Pons (tissue), 1 donor: ENCODE measurements at places on chromosomes 4 and X.

DNA sequence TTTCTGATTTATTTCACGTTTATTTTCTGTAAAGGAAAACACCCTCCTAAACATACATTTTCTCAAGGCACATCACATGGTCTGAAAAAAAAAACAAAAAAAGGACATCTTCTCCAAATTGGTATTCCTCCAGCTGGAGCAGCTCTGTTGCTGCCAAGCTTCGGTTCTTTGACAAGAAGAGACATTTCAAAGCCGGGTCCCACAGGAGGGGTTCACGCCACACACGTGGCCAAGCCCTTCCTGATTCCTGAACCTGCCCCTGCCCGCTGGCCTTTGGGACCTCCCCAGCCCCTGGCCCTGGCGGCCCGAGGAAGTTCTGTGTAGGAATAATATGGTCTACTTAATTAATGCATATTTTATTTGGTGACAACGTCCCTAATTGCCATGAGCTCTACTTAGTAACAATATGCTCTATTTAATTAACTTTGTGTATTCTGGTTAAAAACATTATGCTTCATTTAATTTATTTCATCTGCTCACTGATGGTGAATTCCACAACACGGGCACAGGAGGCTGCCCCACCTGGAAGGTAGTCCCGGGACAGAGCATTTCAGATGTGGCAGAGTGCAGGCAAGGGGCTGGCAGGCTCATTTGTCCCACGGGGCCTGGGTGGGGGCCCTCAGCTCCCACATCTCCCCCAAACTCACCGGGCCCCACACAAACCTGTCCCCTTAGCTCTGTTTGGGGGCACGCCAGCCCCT is 5.4 kb upstream of the RGS12 start:
- no peak for DNase-seq

GRCh38 chr4:71713611-71714203 is 70.2 kb downstream of the GC start:
- DNase-seq: peak; percentile 59

DNA sequence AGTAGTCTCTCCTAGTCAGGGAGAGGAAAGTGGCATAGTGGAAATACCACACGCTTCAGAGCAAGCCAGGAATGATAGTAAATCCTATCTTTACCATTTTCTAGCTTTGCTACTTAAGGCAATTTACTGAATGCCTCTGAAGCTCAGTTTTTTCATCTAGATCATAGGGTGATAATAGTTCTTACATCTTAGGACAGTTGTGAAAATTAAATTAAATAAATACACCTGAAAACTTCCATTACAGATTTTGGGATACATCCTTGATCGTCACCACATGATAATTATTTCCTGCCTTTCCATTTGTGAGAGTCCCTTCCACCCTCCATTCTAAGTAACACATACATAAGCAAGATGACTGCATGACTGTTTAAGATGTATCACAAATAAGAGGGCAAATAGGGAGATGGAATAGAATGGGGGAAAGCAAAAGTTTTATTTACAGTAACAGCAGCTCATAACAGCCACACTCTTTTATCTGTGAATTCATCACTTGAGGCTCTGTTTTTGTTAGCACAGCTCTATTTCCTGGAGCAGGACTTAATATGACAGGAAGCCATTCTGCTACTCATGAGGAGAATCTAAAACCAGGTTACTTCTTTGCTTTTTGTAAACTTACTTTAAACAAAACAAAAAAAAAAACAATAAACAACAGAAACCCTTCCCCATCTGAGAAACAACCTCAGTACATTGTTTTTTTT is 13.4 kb downstream of the P2RY10 start:
- DNase-seq: no peak

GRCh38 chrX:136318156-136318555 is 17.4 kb downstream of the ADGRG4 start:
- no peak for DNase-seq

- DNase-seq: no peak
Observed at GRCh38 chrX:98141466-98141865, 1257.8 kb downstream of the RPA4 start.

DNA sequence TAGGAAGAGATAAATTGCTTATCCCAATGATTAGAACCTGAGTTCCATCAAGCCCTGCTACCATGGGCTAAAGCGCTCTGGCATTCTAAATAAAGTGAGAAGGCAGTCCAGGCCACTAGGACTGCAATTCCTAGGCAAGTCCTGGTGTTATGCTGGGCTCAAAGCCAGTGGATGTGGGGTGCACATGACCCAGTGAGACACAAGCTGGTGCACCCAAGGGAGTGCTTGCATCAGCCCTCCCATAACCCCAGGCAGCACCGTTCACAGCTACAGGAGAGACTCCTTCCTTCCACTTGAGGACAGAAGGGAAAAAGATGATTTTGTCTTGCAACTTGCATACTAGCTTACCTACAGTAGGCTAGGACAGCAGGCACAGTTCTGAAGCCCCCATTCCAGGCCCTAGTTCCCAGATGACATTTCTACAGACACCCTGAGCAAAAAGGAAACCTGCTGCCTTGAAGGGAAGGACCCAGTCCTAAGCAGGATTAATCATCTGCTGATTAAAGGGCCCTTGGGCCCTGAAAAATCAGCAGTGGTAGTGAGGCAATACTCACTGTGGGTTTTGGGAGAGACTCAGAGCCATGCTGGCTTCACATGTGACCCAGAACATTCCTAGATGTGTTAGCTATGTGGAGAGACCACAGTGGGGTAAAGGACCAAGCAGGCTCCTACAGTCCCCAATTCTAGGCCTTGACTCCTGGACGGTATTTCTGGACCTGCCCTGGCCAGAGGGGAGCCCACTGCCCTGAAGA is 77.8 kb downstream of the KLHL13 start:
- no peak for DNase-seq

DNA sequence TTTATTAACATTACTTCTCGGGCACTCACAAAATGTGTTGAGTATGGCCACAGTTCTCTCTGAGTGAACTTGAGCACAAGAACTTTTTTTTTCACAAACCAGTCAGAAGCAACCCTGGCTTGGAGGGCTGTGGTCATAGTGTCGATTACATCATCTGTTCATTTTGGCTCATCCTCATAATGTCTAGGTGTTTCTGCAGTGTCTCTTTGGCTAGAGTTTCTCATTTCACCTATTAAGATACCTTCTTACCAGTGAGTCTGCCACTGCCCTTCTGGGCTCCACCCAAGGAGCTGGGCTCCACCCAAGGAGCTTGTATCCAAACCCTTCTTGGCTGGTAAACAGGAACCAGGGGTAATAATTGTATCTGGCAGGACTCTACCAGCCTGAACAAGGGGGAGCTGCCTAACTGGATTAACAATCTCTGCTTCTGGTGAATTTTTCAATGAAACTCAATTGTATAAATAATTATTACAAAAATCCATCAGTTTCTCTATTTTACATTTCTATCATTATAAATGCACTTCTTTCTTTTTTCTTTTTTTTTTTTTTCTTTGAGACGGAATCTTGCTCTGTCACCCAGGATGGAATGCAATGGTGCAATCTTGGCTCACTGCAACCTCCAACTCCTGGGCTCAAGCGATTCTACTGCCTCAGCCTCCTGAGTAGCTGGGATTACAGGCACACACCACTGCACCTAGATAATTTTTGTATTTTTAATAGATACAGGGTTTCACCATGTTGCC is 667.7 kb upstream of the SLIT2 start:
- DNase-seq: no peak

DNA sequence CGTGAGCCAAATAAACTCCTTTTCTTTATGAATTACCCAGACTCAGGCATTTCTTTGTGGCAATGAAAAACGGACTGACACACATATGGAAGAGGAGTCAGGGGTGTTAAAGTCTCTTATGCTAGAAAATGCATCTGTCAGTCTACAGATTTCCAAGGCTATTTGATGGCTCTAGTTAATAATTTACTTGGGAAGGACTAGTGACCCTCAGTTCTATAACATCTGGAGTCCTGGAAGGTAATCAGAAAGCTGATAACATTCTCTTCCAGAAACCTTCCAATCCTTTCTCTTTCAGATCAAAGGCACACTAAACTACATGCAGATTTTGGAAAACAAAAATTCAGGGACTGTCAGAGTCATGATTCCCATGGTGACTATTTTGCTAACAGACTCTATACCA is 142.0 kb upstream of the TEX13D start:
- DNase-seq: no peak

DNA sequence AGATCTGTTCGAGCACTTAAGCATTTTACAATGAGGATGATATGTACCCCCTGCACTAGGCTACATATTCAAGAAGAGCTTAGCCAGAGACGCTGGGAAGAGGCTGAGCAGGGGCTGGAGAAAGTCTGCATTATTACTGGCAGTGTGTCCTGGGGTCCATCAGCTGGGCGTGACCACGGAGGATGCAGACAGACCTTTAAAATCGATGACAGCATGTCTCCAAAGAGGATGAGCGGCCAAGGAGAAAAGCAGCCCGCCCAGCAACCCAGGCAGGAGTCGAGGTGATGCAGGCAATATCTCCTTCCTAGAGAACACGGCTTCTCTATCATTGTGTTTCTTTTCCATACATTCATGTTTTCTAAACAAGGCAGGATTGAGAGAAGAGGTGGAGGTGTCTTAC is 300.7 kb downstream of the USP46 start:
- no peak for DNase-seq

DNA sequence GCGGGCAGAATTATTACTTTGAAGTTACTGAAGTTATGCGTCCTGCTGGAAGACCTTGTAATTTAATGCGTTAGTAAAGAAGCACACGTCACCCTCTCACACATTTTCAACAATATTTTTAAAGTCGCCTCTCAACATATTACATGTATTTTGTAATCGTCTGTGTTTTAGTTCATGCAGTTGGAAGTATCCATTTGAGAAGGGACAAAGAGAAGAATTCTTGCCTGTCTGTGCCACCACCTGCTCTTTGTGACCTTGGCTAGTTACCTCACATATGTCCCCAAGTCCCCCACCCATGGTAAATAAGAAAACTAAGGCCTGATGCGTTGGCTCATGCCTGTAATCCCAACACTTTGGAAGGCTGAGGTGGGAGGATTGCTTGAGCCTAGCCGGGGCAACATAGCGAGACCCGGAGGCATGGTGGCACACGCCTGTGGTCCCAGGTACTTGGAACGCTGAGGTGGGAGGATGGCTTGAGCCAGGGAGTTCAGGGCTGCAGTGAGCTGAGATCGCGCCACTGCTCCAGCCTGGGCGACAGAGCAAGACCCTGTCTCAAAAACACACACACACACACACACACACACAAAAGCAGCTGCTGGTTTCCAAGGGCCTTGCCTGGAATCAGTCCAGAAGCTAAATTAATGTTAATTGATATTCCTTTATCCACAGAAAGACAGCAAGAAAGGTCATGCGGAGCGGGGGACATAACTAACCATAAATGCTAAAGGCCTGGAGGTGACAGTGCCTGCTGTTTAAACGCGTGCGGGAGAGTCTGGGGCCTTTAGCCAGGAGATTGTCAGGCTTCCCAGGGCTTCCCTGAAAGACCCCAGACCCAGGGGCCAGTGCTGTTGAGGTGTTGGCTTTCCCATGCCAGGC is 811 bp downstream of the TMEM187 start:
- peak; percentile 22 for DNase-seq

GRCh38 chrX:27254656-27255055 is 208.5 kb downstream of the PPP4R3C start:
- DNase-seq: no peak

GRCh38 chr4:158788516-158788915 is 19.7 kb downstream of the FNIP2 start:
- no peak for DNase-seq

DNA sequence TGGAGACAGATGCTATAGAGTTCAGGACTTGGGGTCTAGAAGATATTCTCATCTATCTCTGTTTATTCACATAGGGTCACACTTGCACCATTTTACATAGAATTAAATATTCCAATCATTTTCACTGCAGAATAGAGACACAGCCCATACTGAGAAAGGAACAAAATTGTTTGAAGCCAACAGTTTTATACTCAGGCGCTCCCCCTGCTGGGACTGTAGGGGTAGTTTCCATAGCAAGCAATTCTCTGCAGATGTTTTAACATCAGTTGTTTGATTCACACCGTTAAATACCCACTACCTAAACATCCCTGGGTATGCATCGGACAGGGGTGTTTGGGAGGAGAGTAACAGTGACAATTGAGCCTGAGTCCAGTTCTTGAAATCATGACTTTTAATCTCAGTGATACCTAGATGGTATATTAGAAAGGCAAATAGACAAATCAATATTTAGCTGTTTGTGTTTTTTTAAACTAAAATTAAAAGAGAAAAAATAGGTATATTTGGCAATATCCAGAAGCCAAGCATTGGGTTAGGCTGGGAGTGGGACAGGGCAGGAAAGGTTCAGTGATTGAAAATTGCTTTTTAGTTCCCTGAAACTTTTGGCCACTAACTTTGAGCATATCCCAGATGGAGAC is 33.8 kb downstream of the LONRF3 start:
- no peak for DNase-seq

DNA sequence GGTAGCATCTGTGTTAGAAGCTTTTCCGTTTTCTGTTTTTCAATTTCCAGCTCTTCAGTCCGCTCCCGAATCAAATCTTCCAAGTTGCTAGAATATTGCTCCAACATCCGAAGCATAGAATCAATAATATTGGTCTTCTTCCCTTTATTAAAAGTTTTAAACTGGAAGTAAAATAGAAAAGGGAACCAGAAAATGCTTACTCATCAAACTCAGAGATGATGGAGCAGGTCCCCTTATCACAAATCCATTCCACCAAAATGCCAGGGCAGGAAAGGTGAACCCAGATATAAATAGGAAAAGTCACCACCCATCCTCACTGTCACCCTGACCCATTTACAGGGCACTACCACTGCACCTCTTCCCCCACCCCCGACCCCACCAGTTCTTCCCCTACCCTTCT is 89.0 kb downstream of the GUCY2F start:
- no peak for DNase-seq

DNA sequence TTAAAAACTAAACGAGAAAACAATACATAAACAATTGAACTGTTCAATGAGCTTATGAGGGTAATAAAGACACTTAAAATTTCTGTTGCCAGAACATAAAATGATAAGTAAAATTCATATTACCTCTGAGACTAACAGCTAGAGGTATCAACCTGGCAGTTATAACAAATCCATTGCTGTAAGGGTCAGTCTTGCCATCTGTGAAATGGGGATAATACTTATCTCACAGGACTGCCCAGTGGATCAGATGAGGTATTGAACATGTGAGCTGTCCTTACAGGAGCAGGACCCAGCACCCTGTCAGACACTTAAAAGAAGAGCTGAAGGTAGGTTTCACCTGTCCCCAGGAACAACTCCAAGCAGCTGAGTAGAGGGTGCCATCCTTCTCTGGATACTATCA is 2.5 kb downstream of the TCEAL3 start:
- DNase-seq: no peak

GRCh38 chr4:110106931-110107296 is 91.5 kb downstream of the ELOVL6 start:
- DNase-seq: no peak

- DNase-seq: no peak
Observed at GRCh38 chr4:113657586-113658233, 103.8 kb downstream of the CAMK2D start.
